ENCODE measurements at places on chromosomes 1 and 21.
A peak's percentile ranks its signal among the peaks of the same experiment; 100 is the strongest.

DNA sequence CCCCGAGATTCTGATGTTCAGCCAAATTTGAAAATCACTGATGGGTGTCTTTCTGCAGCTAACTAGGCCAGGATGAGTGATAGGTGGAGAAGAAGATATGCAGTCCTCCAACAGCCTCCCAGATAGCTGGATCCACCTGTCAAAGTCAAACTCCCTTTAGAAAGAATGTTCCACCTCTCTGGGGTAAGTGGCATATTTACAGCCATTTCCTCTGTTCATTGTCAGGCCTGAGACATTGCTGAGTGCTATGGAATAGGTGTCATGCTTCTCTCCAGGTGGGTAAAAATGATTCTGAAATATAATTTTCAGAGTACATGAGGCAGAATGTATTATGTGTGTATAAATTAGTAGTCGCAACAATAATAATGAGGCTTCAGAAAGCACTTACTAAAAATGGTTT lies 316.8 kb downstream of the TTLL7 start:
- DNase-seq: no peak

DNA sequence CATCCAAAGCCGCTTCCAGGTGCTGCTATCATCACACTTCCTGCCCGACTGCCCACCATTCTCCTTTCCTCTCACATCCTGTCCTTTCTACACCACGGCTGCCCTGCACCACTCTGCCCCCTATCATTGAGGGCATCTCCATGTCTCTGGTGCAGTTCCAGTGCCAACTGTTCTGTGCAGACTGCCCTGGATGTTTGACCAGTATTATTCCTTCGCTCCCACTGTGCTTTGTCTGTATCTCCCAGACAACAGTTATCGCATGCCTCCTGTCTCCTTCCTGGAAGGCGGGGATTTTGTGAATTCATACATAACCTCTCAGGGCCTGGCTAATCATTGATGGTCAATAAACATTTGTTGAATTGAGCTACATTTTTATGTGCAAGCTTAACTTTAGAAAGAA lies 63.6 kb upstream of the GNG12 start:
- no peak for DNase-seq

DNA sequence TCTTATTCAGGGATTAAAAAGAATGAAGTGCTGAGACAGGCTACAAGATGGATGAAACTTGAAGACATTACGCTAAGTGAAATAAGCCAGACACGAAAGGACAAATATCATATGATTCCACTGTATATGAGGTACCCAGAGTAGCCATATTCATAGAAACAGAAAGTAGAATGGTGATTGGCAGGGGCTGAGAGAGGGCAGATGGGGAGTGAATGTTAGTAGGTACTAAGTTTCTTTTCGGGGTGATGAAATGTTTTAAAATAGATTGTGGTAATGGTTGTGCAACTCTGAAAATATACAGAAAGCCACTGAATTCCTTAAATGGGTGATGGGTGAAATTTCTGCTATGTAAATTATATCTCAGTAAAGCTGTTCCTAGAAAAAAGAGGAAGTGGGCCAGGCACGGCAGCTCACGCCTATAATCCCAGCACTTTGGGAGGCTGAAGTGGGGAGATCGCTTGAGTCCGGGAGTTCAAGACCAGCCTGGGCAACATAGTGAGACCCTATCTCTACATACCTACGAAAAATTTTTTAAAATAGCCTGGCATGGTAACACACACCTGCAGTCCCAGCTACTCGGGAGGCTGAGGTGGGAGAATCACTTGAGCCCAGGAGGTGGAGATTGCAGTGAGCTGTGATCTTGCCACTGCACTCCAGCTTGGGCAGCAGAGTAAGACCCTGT lies 15.9 kb downstream of the SLC27A3 start:
- no peak for DNase-seq

DNA sequence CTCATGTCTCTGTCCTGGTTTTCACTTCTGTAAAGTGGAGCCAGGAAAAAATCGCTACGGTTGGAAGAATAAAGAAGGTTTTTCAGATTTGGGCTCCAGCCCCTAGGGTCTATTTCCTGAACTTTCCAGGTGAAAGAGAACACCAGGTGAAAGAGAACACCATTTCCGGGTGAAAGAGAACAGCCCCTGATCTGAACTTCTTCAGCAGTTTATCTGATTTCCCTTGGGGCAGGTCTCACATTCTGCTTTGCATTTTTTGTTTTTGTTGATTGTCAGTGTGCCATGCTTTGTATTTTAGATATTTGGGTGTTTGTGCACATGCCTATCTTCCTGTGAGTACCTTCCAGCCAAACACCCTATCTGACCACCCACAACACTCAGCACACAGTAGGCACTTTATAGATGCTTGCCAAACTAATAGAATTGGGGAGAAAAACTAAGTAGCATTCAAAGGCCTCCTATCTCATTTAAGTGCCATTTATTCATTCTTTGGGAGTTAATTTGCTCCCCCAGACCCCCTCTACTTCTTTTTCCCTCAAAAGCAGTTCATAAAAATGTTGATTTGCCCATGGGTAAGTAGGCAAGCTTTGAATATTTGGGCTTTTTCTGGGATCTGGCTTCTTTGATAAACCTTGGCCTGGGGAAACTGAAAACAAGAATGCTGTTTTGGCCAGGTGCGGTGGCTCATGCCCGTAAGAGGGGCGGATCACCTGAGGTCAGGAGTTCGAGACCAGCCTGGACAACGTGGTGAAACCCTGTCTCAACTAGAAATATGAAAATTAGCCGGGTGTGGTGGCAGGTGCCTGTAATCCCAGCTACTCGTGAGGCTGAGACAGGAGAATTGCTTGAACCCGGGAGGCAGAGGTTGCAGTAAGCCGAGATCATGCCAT lies 2.2 kb downstream of the NAV1 start:
- no peak for DNase-seq

DNA sequence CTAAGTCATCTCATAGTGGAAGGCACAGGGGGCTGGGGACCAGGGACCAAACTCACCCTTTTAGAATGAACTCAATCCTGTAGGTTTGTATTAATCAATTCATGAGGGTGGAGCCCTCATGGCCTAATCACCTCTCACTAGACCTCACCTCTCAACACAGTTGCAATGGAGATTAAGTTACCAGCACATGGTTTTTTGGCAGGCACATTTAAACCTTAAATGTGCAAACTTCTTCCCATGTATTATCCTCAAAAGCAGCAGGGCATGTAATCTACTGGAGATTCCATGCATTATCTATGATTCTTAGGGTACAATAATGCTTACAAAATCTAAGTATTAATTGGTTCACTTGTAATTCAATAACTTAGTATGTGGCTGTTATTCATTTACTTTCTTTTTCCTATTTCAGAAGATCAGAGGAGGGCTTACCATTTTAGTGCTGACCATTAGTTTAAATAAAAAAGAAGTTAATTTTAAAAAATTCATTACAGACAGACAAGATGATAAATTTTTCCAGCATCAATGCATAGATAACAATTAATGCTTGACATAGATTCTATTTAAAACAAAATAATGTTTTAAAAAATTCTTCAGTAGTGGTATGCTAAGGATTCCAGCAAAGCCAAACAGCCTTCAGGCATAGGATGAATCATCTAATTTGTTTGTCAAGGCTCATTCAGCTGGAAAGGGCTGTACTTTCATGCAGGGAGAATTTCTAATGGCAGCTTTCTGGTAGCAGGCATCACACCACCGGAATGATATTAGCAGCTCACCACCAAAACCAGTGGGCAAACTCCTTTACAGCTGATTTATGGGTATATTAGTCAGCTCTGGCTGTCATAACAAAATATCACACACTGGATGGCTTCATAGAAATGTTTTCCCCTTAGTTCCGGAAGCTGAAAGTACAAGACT lies 124.6 kb upstream of the ZNF648 start:
- peak; percentile 49 for DNase-seq

Data from HCT116 (cell line).